ENCODE measurements at places on chromosomes 2 and 18. TPM values are rescaled to one million over a fixed set of nuclear protein-coding genes. Genes with fewer than 3 reads are reported as not detected.

The NMUR1 gene
- total RNA-seq = not detected

The NEURL3 gene
- total RNA-seq = 0.40 TPM

The SCN7A gene
- total RNA-seq = not detected

The GPR75 gene
- total RNA-seq = 1.5 TPM

The MAP2 gene
- total RNA-seq = 2.1 TPM

The EGR4 gene
- total RNA-seq = not detected

The DSG2 gene
- 21.1 TPM for total RNA-seq

The CPO gene
- not detected for total RNA-seq

The SULT1C4 gene
- not detected for total RNA-seq

- DNase-seq = no peak
- no peaks in the 10 kb centered on the region for H3K27me3 ChIP-seq
- H3K27ac ChIP-seq = no peak overlapping the region
- no peaks in the 10 kb centered on the region for H3K4me1 ChIP-seq
- no peak overlapping the region for H3K4me3 ChIP-seq
Observed at GRCh38 chr2:193712912-193713311, 1518.2 kb upstream of the TMEFF2 start.

GRCh38 chr2:149221898-149222297, 108.5 kb upstream of the LYPD6 start:
- DNase-seq = no peak
- H3K36me3 ChIP-seq = no peaks in the 10 kb centered on the region
- H3K4me3 ChIP-seq = no peak overlapping the region
- H3K4me1 ChIP-seq = no peaks in the 10 kb centered on the region

GRCh38 chr2:82089518-82089917, 1785.0 kb upstream of the LRRTM1 start:
- no peaks in the 10 kb centered on the region for H3K27me3 ChIP-seq
- no peak overlapping the region for H3K27ac ChIP-seq
- H3K36me3 ChIP-seq = no peaks in the 10 kb centered on the region
- DNase-seq = no peak
- peaks cover 11% of the 10 kb centered on the region for H3K4me1 ChIP-seq
- no peak overlapping the region for H3K4me3 ChIP-seq

GRCh38 chr18:34482204-34482603, 227.9 kb upstream of the DTNA start:
- no peaks in the 10 kb centered on the region for H3K27me3 ChIP-seq
- H3K27ac ChIP-seq = no peak overlapping the region
- DNase-seq = no peak
- H3K4me3 ChIP-seq = no peak overlapping the region
- no peaks in the 10 kb centered on the region for H3K4me1 ChIP-seq

DNA sequence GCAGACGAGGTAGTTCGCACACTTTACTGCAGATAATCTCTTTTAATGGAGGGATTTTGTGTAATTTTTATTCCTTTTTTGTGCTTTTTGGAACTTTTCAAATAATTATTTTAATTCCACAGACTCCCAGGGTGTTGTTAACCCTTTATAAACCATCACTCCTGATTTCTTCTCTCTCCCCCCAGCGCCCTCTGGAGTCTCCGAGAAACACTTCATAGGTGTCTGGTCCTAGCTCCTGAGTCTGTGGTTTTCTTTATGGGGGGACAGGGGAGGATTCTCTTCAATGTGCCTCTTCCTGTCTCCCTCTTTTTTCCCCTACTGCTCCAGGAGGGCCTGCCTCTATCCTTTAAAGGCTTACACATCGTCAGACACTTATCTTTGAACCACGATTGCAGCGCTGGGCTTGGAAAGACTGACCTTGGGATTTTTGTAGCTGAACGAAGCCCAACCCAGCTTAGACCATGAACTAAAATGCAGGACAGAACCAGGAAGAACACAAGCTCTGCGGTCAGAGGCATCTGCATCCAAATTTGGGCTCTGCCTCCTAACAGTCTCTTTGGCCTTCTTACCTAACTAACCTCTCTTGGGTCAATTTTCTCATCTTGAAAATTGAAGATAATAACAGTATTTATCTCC, 7.1 kb upstream of the PKDCC start:
- no peaks in the 10 kb centered on the region for H3K4me1 ChIP-seq
- H3K4me3 ChIP-seq = no peak overlapping the region
- H3K27ac ChIP-seq = no peak overlapping the region
- no peaks in the 10 kb centered on the region for H3K36me3 ChIP-seq
- no peak for DNase-seq

- DNase-seq = no peak
- no peaks in the 10 kb centered on the region for H3K4me1 ChIP-seq
- H3K27me3 ChIP-seq = no peaks in the 10 kb centered on the region
- no peak overlapping the region for H3K27ac ChIP-seq
- no peak overlapping the region for H3K4me3 ChIP-seq
Observed at GRCh38 chr18:50711386-50711785, 108.4 kb downstream of the MRO start.

DNA sequence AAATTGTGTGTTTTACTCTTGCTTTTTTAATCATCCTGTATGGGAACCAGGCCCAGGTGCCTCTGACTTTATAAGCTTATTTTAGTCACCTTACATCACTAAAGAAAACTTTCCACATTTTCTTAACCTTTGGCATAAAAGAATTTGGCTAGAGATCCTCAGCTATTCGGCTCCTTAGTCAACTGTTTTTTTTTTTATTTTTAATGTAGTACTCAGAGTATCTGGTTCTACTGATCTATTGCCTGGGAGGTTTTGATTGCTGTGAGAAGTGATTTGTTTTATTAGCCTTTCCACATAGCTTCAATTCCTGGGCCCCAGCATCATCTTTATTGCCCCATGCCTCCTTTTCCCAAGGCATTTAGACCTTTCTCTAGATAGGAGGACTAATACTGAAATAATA, 121.0 kb downstream of the MYO1B start:
- H3K27me3 ChIP-seq = no peaks in the 10 kb centered on the region
- 0 out of 2 replicates have a peak, but pooled peaks cover 9% of the 10 kb centered on the region for H3K4me1 ChIP-seq
- H3K27ac ChIP-seq = no peak overlapping the region
- no peak overlapping the region for H3K4me3 ChIP-seq

DNA sequence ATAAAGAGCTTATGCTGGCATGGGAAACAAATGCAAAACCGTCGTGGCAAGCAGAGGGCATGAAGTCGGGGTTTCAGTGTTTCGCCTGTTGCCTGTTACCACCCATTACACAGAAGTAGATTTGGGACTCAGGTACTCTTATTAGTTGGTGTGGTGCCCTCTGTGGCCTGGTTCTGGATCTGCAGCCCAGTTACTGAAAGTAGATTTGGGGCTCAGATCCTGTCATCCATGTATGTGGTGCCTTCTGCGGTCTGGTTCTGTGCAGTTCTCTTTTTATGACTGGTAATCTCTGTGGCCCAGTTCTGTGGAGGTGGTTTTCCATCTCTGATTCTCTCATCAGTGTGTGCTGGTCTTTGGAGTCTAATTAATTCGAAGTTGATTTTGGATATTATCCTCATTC, 45.2 kb downstream of the ADNP2 start:
- no peaks in the 10 kb centered on the region for H3K4me1 ChIP-seq
- H3K4me3 ChIP-seq = no peak overlapping the region
- no peaks in the 10 kb centered on the region for H3K36me3 ChIP-seq
- H3K27ac ChIP-seq = no peak overlapping the region
- no peaks in the 10 kb centered on the region for H3K27me3 ChIP-seq

DNA sequence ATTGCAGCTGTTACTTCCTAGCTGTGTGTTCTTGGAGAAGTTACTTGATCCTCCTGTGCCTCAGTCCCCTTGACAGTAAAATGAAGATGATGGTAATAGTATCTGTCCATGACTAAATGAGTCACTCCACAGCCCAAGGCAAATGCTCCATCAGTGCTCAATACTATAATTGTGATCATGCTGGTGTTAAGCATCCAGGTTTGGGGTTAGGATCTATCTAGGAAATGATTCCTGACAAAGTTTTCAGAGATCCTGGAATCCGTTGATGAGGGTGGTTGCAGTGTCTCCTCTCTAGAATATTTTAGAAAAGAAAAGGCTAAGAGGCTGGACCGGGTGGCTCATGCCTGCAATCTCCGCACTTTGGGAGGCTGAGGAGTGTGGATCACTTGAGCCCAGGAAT, 2.7 kb upstream of the PRELID3A start:
- 0 out of 2 replicates have a peak, but pooled peaks cover 4% of the 10 kb centered on the region for H3K27me3 ChIP-seq
- DNase-seq = no peak
- no peak overlapping the region for H3K27ac ChIP-seq
- no peak overlapping the region for H3K4me3 ChIP-seq
- H3K4me1 ChIP-seq = peaks cover 32% of the 10 kb centered on the region

- DNase-seq = peak; percentile 97
- H3K27me3 ChIP-seq = no peaks in the 10 kb centered on the region
- H3K4me3 ChIP-seq = no peak overlapping the region
- H3K4me1 ChIP-seq = peaks cover 30% of the 10 kb centered on the region
Observed at GRCh38 chr2:109351164-109351756, 222.3 kb downstream of the SH3RF3 start.

DNA sequence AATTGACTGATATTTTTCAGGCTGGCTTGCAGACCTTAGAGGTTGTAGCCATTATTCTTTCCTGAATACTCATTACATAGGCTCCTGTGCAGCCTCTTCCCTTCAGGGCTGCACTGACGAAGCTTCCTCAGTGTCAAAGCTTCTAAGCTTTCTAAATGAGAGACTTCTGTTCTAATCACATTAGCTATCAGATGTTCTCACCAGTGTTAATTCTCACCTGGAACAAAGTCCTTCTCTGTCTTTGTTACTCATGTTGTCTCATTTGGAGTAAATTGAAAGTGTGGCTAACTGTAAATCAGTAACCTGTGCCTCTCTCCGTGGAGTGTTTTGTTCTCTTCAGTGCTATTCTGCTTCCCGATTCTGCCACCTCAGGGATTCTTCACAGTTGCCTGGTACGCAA, 76.9 kb downstream of the MC4R start:
- H3K36me3 ChIP-seq = no peaks in the 10 kb centered on the region
- DNase-seq = no peak
- no peak overlapping the region for H3K27ac ChIP-seq
- H3K27me3 ChIP-seq = no peaks in the 10 kb centered on the region
- H3K4me1 ChIP-seq = no peaks in the 10 kb centered on the region

- H3K36me3 ChIP-seq = peaks cover 84% of the 10 kb centered on the region
- H3K4me1 ChIP-seq = peaks cover 43% of the 10 kb centered on the region
- peak overlapping the region; percentile 21 for H3K4me3 ChIP-seq
- peak overlapping the region; percentile 61 for H3K27ac ChIP-seq
- H3K27me3 ChIP-seq = no peaks in the 10 kb centered on the region
- peak; percentile 62 for DNase-seq
Observed at GRCh38 chr2:190979906-190980629, 33.9 kb downstream of the STAT1 start.

DNA sequence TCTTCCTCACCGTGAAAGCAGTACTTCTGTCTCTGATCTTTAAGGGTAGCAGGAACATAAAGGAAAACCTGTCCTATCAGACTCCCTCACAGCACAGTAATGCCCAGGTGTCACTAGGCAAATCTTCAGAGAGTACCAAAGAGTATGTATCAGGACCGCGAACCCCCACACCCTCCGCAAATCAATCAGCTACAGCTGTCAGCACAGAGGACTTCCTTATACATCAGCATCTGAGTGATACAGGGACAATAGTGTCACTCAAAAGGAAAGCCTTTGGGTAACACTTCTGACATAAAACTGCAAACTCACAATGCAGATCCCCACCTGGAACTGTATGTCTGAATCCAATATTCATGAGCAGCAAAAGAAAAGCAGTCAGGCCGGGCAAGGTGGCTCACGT, 2.6 kb downstream of the AFG3L2 start:
- no peak overlapping the region for H3K4me3 ChIP-seq
- H3K27me3 ChIP-seq = no peaks in the 10 kb centered on the region
- H3K4me1 ChIP-seq = peaks cover 29% of the 10 kb centered on the region
- peaks cover 11% of the 10 kb centered on the region for H3K36me3 ChIP-seq

GRCh38 chr2:19843992-19844515, 57.7 kb downstream of the TTC32 start:
- no peaks in the 10 kb centered on the region for H3K4me1 ChIP-seq
- DNase-seq = no peak
- no peaks in the 10 kb centered on the region for H3K36me3 ChIP-seq
- no peak overlapping the region for H3K27ac ChIP-seq
- H3K4me3 ChIP-seq = no peak overlapping the region
- no peaks in the 10 kb centered on the region for H3K27me3 ChIP-seq

DNA sequence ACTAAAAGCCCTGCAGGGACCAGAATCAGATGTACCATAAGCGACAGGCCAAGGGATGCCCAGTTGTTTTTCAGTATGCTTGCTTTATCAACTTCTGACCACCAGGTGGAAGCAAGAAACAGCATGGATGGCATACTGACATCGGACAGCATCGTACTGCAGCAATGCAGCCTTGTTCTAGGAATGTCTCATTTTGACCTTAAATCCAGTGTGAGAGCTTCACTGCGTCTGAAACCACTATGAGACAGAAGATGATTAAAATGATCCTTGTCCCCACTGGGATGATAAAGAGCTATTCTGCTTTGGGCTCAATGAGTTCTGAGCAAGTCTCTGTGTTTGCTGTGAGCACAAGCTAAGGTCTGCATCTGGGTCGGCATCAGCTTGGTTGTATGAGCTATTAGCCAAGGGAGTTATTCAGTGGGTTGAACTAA, 54.3 kb downstream of the CDK15 start:
- H3K27me3 ChIP-seq = no peaks in the 10 kb centered on the region
- no peak overlapping the region for H3K4me3 ChIP-seq

DNA sequence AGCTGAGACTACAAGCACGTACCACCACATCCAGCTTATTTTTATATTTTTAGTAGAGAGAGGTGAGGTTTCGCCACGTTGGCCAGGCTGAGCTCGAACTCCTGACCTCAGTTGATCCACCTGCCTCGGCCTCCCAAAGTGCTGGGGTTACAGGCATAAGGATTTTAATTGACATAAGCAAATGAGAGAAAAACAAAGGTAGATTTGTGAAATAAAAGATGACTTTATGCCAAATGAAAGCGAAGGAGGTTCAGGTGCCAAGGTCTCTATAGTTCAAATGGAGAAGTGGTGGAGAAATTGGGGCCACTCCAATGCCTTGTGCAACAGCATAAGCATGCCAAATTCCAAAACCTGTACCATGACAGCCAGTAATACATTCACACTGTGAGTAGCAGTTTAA, 180.6 kb downstream of the MREG start:
- no peaks in the 10 kb centered on the region for H3K36me3 ChIP-seq
- H3K4me1 ChIP-seq = peaks cover 22% of the 10 kb centered on the region
- DNase-seq = no peak
- no peak overlapping the region for H3K27ac ChIP-seq
- H3K4me3 ChIP-seq = no peak overlapping the region
- no peaks in the 10 kb centered on the region for H3K27me3 ChIP-seq

GRCh38 chr18:8513249-8513648, 96.0 kb upstream of the RAB12 start:
- no peak overlapping the region for H3K27ac ChIP-seq
- no peak overlapping the region for H3K4me3 ChIP-seq
- no peak for DNase-seq
- peaks cover 10% of the 10 kb centered on the region for H3K4me1 ChIP-seq

DNA sequence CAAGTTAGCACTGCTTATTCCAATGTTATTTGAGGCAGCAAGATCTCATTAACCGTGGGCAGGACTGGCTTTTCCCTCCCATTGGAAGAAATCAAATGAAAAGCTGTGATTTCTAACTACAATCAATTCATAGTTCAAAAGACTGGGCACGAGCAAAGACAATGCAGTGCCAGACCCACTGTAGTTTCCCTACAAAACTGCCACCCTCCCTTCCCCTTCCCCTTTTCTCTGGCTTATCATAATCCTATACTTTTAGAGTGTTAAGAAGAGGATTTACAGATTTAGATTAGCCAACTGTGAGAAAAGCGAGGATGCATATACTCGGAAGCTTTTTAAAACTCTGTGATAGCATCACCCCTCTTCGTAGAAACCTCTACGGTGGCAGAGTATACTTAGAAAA, 260.4 kb downstream of the STK39 start:
- peaks cover 4% of the 10 kb centered on the region for H3K36me3 ChIP-seq
- no peak overlapping the region for H3K4me3 ChIP-seq
- H3K4me1 ChIP-seq = 0 out of 2 replicates have a peak, but pooled peaks cover under 1% of the 10 kb centered on the region

All from PC-3 (cell line).